ENCODE measurements at places on chromosomes 7 and 10.

- DNase-seq = no peak
Measured at GRCh38 chr10:71033396-71033980, 145.1 kb upstream of the PCBD1 start.

DNA sequence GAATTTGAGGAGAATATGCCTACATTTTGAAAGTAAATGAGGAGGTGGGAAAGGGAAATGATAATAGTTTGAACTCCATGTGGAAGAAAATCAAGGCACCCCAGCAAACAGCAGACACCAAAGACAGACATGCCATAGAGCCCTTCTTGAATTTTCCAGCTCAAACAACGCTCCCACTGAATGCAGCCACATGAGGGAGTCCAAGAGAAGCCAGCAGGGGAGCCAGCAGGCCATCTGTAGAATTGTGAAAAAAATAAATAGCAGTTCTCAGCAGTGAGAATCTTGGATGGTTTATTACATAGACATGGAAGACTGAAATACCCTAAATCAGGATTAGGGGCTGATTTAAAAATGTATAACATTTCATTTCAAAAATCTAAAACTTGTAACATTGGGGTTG lies 1567.3 kb upstream of the LRRTM3 start:
- DNase-seq = no peak

DNA sequence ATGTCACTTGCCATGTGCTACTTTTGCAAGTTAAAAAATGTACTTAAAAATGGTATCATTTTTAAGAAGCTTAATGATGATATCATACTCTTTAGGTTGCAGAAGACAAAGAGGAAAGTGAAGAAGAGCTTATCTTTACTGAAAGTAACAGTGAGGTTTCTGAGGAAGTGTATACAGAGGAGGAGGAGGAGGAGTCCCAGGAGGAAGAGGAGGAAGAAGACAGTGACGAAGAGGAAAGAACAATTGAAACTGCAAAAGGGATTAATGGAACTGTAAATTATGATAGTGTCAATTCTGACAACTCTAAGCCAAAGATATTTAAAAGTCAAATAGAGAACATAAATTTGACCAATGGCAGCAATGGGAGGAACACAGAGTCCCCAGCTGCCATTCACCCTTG lies 6.1 kb downstream of the LMOD2 start:
- DNase-seq = no peak

DNA sequence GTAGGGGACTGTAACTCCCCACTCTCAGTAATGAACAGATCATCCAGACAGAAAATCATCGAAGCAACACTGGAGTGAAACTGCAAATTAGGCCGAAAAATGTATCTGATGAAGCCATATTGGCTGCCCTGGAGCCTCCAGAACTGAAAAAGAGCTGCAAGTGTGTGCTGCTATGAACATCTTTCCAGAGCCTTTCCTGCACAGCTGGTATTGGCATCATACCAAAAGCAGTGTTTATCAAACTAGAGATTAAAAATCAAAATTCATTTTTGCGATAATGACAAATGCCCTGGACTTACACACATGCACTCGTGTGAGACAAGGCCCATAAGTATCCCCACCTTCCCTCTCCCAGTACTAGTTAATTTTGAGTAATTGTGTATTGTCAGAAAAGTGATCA lies 6.8 kb upstream of the CLDN12 start:
- no peak for DNase-seq

DNA sequence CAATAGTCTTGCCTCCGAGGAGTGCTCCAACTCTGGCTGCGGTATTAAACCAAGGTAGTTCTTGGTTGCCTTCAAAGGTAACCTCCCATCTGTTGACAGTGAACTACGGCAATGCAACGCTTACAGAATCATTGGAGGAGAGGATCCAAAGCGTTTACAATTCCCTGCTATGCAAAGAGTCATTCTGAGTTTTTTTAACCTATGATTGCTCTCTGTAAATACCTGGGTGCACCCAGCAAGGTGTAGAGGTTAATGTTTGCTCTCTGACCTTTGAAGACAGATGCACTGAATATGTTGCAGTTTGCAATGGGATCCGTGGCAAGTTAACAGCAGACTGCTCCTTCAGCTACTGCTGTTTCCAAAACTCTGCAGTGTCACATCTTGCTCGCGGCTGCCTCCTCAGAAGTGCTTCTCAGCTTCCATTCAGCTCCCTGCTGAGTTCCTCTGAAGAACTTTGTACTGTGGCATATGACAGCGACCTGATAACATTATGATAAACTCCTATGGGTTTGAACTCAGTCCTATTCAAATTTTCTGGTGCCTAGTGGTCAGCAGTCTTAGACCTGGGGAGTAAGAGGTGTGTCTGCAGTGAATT lies 29.0 kb downstream of the KIAA1217 start:
- DNase-seq = no peak

DNA sequence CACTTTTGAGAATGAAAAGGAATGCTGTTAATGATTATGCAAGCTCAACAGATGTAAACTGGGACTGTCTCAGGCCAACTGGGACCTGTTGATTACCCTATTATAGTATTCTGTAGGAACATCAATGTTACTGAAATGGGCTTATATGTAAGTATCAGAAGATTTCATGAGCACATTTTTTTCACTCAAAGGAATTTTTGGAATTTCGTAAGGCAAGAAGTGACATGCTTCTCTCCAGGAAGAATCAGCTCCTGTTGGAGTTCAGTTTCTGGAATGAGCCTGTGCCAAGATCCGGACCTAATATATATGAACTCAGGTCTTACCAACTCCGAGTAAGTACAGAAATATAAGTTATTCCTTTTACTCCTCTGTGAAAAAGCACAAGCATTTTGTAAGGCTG lies 19.2 kb downstream of the NIPSNAP2 start:
- DNase-seq = no peak
